ENCODE measurements at places on chromosomes 7 and 10.
A peak's percentile ranks its signal among the peaks of the same experiment; 100 is the strongest.

DNA sequence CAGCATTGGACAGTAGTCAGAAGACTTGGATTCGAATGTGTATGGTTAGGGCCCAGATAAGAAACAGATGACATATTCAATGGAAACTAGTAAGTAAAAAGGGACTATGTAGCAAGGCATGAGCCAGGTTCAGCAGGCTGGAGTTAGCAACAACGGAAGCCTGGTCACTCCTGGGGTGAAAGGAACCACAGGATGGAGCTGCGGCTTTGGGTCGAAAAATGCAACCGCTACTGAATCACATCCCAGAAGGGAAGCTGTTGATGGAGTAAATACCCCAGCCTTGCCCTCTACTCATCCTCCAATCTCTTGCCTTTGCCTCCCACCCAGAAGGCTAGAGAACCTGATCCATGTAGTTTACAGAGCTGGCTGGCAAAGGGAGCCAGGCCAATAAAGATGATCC is 37.5 kb upstream of the EGR2 start:
- DNase-seq = peak; percentile 9

DNA sequence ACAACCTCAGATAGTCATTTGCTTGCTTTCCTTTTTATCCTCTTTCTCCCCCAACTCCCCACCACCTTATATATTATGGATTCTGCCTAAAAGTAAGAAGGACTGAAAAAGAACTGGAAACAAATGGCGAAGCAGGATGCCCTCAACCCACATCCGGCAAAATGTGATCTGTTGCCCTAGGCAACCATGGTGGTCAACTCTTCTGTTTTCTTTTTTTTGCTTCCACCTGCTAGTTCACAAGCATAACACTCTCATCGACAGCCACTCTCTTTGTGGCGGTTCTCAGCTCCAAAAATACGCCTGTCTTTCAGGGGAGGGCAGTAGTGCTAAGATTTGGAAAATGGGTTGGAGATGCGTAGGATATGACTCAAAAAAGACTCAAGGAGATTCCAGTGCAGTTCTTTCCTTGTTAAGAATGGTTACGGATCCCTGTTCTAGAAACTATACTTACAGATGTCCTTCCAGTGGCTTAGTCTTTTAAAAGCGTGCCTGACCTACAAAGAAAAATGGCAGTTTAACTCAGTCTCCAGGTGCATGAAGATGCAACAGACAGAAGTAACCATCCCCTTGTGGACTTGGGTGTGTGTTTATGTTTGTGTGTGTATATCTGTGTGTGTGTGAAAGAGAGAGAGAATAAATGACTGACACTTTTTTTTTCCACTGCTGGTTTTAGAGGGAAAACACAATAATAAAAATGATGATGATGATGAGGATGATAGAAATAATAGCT is 10.7 kb downstream of the APBB1IP start:
- DNase-seq = no peak

GRCh38 chr7:108770981-108771745 is 201.5 kb downstream of the DNAJB9 start:
- DNase-seq = no peak

GRCh38 chr10:47378606-47379444 is 5.3 kb downstream of the ZNF488 start:
- DNase-seq = no peak

DNA sequence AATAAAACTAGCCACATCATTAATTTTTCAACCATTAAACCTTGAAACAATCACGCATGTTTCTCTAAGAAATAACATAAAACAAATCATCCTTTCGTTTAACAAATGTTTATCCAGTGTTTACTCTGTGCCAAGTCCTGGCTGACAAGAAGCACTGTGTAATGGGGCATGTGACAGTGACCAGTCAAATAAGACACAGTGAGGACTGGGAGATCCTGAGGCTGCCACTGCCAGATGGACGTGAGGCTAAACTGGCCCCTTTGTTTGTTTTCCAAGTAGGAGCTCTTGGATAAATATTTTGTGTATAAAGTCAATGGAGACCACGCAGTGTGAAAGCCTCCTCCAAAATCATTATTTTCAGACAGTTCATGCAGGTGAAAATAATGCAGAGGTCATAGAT is 626.2 kb downstream of the SUGCT start:
- DNase-seq = no peak

GRCh38 chr10:36621346-36621745 is 504.1 kb upstream of the ANKRD30A start:
- DNase-seq = no peak

DNA sequence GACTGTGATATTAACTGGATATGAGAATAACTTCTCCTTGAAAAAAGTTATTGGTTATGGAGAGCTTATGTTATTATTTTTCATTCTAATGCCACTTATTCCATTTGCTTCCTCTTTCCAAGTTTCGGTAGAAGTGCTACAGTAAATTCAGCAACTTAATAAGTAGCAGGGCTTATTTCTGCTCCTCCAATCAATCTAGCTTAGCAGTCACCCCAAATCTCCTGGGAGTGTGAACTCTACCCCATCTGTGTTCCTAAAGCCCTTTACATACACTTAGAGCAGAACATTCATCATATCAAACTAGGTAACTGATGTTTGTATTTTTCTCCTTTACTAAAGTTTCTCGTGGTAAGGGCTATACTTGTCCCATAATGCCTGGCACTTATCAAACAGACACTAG is 8.7 kb downstream of the ARL3 start:
- DNase-seq = no peak

GRCh38 chr10:32906595-32906994 is 51.4 kb downstream of the ITGB1 start:
- no peak for DNase-seq

GRCh38 chr7:24283554-24283896 is 465 bp upstream of the NPY start:
- DNase-seq = no peak

DNA sequence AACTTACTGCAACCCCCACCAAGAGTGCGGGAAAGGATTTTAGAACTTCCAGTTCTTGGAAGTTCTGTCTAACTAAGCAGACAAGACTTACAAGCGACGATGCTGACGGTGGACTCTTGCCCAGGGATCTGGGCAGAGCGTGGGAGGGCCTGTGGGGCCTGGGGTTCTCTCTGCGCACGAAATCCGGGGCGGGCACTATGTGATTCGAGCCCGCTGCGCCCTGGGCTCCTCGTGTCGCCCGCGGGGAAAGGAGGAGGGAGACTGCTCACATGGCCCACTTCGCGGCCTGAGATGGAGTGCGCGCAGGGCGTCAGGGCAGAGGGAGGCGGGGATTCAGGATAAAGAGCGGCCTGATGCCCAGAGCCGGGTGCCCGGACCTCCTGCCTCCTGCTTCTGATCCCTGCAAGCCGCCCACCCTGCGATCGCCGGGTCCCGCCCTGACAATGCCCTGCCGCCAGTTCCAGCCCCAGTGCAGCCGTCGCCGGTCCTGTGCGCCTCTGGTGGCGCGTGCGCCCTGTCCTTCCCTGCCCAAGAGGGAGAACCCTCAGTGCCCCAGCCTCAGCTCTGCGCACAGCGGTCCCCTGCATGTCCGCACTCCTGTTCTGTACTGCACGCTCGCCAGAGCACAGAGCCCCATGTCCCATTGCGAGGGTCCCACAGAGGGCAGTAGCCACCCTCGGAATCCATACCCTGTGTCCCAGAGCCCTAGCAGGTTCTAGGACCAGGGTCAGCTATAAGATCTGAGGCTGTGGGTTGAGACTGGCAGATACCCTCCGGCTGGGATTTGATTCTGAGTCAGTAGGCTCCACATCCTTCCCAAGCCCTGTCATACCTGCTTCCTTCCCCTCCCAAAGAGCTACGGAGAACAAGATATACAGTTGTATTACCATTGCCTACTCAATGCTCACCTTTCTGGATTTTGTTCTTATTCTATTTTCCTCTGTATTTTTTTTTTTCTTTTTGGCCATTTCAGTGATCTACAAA is 99.4 kb upstream of the TMEM106B start:
- DNase-seq = peak; percentile 31

- DNase-seq = peak; percentile 66
Measured at GRCh38 chr7:121994625-121995410, 121.9 kb downstream of the PTPRZ1 start.

DNA sequence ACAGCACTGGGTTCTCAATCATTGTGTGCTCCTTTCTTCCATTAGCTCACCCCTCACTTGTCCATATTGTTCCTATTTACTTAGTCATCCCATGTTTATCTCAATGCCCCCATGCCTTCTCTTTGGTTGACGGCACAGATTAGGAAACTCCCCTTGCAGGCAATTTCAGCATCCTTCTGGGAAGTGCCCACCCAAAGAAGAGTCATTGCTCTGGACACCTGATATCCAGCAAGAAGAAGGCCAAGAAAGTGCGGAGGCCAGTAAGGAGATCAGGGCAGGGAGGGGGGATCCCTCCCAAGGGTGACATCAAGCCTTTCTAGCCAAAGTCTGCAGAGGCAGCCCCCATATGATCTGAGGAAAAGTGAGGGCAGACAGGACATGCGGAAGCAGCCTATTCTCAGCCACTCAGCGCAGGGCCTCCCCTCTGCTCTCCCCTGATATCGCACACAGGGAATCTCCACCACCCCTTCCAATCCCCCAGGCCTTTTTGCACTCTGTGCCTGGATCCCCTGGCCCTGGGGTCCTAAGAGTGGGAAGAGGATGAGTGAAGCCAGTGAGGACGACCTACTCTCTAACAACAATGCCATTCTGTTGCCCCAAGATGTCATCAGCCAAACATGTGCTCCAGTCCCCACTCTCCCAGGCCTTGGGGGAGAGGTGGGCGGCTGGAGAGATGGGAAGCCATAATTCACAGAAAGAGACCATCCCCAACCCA is 1.8 kb downstream of the TRPV6 start:
- DNase-seq = no peak

- no peak for DNase-seq
Measured at GRCh38 chr7:152158801-152159587, 133.5 kb downstream of the GALNT11 start.

DNA sequence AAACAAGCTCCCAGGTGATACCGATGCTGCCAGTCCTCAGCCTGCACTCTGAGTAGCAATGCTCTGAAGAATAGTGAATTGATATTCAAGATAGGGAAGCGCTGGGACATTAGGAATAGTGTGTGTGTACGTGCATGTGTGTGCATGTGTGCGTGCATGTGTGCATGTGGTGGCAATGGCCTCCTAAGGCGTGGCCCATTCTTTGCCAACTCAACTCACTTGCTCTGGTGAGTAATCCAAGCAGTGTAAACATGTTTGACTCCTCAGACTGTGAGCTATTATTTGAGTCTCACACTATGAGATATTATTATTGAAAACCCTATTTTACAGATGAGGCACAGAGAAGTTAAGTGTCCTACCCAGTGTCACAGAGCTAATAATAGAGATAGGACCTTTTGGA is 186.6 kb downstream of the RAB11FIP2 start:
- no peak for DNase-seq

DNA sequence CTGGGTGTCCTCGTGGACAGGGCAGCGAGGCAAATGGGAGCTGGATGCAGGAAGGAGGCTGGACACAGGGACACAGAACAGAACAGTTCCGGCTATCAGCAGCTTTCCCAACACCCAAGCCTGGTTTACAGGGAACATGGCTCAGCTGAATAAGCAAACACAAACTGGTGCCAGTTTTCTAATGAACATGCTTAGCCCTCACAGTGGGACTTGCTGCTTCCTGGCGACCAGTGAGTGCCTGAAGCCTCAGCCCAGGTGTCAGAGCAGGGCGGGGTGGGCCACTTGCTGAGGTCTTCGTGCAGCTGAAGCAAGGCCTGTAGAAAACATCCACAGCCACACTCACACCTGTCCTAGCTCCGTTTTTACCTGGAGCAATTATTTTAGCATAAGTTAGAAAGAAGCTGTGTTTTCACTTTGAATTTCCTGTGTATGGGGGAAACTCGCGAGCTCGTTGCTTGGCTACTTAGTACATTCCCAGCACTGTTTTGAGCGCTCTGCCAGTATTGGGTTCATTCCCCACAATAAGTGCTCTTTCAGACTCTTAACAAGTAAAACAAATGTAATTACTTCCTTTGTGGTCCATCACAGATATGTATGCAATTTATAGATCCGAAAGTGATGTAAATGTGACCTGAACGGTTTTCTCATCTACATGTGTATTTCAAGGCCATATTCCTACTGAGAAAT is 261.2 kb upstream of the SHH start:
- no peak for DNase-seq
